ENCODE measurements at places on chromosomes 6 and 20. TPM values are rescaled to one million over a fixed set of nuclear protein-coding genes. Genes with fewer than 3 reads are reported as not detected.

TOMM6 gene
- total RNA-seq, result 338 TPM

HLA-DQA1 gene
- 13.3 TPM for total RNA-seq

DNA sequence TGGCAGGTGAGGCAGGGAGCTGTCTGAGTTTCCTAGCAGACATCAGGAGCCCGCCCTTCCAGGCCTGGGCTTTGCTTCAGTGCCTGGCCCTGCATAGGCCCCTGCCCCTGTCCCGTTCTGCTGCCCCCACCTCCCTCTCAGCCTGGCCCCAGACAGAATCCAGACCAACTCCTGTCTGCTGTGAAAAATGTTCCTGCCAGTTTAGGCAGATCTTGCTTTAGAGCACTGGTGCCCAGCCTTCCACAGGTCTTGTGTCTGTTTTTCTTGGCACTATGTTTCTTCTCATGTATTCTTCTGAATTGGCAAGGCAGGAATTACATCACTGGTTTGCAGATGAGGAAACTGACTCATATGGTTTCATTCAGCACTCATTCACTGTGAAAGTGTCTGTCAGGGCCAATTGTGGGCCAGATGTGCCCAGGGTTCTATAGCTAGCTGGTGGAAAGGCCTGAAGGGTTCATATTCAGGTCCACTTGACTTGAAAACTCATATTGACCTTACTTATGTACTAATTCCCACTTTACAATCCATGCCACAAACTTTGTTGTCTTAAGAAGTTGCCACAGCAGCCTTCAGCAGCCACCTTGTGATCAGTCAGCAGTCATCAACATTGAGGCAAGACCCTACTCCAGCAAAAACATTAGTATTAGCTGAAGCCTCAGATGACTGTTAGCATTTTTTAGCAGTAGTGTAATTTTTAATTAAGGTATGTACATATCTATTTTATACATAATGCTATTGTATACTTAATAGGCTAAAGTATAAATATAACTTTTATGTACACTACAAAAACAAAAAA, 40.5 kb downstream of the HLA-F start:
- no peak for DNase-seq

DNA sequence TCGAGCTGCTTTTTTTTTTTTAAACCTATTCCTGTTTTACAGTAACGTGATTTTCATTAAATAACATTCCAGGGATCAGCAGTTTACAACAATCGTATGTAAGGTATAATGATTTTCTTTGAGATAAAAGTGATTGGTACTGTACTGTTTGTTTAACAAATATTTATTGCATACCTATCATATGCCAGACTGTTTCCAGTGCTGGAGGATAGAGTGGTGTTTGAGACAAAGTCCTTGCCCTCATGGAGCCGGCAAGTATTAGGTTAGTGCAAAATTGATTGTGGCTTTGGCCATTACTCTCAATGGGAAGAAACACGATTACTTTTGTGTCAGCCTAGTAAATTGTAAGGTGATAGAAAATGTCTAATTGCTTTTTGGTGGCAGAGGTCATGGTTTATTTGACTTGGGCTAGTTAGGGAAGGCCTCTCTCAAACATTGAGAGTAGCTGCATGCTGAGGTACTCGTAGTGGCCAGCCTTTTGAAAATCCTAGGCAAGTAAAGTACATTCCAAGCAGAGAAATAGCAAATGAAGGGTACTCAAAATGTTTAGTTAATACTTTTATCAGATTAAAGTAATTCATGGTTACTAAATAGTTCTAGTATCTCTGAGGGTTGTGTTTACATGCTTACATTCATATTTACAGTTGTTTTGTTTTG, 35.6 kb downstream of the PHF3 start:
- no peak for DNase-seq

- no peak for DNase-seq
These were observed 52.7 kb downstream of the ADGRF1 start for GRCh38 chr6:46989398-46989797.

DNA sequence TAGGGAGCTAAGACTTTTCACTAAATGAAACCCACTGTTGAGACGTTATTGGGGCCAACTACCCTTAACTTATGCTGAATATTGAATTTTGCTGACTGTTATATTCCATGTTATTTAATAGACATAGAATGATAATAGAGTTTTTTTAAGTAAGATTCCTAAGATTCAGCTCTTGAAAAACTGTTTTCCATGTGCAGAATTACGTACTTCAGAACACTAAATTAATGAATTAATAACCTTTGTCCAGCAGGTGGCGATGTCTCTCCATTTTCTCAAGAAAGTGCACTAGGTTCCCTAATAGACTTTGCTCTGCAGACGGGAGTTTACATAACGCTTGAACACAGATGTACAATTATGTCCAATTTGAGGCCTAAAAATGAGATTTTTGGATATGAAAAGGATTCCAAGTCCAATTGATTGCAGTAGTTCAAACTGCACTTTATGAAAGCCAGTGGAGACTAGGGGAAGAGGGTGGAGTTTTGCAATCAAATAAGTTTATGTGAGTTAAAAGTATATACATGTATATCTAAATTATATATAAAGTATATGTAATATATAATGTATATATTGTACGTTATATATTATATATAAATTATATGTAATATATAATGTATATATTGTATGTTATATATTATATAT, 282.1 kb downstream of the UST start:
- peak; percentile 67 for DNase-seq
